KBM-7 (cell line): ENCODE measurements at places on chromosomes 5 and 9.

DNA sequence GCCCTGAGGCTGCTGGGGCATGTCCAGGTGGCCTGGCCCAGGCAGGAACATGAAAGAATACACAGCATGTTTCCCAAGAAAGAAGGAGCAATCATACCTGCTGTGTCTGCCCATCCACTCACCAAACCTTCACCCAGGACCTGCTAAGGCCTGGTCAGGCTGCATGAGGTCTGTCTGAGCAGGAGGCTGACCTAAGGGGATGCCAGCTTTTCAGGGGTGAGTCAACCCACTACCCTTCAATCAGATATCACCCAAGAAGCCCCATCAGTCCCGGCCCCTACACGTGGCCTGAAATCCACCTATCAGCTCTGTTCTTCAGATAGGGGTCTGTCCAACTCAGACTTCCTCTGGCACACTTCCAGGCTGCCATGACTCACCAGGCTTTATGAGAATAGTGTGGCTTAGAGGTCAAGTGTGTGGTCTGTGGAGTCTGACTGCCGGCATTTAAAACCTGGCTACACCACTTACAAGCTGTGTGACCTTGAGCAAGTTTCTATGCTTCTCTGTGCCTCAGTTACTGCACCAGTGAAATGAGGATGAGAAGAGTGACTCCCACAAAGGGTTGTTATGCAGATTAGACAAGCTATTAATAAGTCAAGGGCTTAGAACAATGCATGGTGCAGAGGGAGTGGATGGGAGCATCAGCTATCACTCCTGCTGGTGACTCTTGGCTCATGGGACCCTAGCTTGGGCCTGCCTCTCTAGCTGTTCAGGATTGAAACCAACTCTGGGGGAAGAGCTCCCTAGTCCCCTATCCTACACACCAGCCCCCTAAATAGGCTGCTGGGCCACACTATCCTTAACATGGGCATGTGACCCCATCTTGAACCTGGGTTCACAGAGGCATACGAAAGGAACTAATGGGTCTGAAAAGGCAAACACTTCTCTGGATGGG is 130.3 kb downstream of the PAX5 start:
- peak; percentile 44 for DNase-seq

DNA sequence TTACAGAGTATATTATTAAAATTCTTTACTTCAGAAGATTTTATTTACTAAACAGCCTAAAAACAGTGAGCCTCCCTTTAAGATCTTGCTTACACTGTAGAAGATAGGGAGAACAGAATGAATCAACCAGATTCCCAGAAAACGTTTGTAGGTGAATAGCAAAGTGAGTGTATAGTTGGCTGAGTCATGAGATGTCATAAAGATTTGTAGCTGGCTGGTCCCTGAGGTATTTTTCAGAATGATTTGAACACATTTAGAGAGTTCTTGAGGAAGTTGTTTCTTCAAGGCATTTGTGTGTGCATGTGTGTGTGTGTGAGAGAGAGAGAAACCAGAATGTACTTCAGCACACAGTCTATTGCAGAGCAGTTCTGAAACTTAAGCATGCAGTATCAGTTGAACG is 159.4 kb upstream of the PRR16 start:
- no peak for DNase-seq

DNA sequence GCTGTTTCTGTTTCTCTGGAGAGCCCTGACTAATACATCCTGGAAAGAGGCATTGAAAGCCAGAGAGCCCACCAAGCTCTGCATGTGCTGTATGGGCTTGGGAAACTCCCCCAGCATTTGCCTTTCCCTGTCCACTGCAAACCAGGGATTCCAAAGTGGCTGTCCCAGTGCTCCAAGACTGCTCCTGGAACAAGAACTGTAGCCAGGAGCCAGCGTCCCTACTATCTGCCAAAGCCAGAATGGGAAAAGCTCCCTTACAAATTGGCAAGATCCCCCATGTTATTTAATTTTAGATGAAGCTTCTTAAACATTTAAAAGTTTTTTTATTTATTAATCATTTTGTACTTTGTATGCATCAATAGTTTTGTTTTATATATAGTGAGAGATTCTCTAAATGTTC is 263.2 kb downstream of the GABRB2 start:
- no peak for DNase-seq

GRCh38 chr5:59164041-59164830 is 581.4 kb downstream of the RAB3C start:
- no peak for DNase-seq

DNA sequence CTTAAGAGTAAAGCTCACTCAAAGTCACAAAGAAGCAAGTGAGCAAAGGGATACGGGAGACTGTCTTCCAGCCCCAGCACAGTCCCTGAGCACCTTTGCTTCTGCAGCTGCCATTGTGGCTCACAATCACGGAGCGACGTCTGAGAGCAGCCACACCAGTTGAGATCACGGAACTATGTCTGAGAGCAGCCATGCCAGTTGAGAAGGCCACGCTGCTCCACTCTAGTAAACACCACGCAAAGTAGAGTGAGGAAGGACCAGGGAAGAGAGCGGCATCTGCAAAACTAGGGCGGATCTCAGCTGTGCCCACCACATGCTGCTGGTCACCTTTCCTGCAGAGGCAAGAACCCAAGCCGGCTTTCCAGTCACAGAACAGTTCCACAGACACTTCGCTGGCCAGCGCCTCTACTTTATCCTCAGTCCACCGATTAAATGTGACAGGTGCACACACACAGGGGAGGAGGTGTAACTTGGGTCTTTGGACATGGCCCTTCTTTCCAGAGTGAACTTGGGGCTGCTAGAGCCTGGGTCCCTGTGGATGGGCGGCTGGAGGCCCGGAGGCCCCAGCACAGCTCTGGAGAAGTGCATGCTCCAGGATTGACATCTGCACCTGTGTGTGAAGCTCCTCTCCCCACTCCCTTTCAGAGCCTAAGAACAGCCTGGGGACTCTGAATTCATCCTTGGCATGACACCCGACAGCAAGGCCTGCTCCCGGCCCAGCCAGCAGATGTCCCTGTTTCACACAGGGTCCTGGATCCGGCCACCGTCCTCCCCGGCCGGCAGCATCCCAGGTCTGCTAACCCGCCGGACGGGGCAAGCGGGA is 324.9 kb upstream of the IRX4 start:
- no peak for DNase-seq

GRCh38 chr9:94853887-94854286 is 127.4 kb downstream of the AOPEP start:
- no peak for DNase-seq

DNA sequence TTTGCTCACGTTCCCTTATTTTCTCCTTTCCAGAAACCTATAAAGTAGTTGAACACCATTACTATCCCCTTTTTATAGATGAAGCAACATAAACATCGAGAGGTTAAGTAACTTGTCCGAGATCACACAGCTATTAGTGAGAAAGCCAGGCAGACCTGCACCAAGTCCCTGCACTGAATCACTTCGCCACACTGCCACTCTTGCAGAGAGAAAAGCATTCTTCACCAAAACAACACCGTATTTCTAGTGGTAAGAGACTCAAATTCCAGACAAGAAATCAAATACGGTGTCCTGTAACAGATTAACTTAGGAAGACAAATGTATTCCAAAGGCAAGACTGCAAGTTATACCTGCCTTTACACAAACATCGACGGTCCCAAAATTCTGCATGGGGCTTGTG is 82.0 kb upstream of the DMRT1 start:
- no peak for DNase-seq

DNA sequence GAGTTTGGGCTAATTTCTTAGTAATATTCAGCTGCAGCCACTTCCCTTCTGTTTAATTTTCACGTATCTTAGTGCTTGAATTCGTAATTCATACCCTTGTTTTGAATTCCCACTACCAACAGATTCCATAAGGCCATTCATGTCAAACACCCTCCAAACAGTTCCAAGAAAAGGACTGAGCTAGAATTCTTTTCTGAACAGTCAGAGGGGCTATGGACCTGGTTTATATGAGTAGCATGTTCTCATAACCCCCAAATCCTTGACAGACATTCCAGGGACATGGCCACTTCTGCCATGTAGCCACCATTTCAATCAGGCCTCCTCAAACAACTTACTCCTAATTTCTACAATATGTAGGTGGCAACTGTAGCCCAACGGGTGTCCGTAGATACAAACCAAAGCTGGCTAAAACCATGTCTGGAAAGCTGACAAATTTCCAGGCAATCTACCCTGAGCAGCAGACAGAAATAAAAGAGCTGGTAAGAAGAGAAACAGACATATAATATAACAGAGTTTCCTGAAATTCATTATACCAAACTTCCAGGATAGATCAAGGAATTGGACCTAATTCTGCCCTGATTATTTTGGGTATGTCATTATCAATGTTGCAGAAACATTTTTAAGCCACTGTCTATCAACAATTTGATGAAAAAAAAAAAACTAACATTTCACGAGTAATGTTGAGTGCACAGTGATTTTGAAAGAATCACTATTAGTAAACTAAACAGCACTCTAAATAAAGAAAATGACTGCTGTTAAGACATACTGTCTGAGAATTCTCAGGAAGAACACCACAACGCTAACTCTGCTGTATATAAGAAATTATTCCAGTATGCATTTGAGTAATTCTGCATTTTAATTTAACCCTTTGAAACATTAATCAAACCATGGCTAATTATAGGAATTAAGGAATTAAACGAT is 40.7 kb downstream of the EBF1 start:
- DNase-seq: no peak

DNA sequence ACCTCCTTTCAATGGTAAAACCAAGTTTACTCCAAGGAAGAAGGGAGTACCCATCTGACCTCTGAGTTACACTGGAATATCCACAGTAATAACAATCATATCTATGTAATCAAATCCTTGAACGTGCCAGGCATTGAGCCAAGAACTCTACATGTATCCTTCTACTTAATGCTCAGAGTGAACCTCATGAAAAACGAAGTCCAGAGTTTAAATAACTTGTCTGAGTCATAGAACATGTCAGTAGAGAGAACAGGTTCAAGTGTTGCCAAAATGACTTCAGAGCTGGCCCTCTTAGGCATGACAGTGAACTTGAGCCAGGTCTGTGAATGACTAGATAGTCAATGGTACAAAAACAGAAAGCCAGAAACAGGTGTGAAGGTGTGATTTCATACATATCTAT is 164.1 kb upstream of the ZNF618 start:
- DNase-seq: no peak

- no peak for DNase-seq
Observed at GRCh38 chr5:60195083-60195482, 301.6 kb upstream of the PDE4D start.

DNA sequence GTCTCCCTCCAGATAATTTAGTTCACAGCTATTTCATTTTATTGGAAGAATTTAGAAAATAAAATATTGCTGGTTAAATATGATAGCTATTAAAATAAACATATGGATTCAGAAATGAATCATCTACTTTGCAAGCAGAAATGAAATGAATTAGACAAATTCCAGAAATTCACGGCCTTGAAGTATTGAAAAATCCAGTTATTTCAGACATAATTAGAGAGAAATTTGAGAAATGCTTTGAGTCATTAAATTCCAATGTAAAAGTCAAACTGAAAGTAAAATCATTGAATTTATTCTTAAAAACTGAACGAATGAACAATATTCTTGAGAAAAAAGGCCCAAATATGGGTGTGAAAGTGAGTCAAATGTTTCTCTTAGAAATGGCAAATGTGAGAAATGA is 632.6 kb upstream of the EDIL3 start:
- no peak for DNase-seq

DNA sequence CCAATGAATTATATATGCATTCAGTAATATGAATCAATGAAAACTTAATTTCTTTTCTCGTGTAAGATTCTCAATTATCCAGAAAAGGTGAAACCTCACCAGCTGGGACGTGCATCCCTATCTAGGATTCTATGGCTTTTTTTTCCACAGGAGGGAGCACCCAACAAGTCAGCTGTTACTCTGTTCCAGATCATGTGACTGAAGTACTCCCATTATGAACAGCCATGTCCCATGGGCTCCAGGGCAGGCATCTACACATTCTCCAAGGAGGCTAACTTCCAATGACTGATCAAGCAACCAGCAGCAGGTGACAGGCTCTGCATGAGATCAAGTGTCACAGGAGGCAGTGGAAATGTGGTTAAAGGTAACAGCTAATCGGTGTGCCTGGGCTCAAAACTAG is 118.8 kb downstream of the ELAVL2 start:
- no peak for DNase-seq

- no peak for DNase-seq
Observed at GRCh38 chr5:143229426-143229895, 174.0 kb downstream of the NR3C1 start.

GRCh38 chr5:159450417-159450816 is 120.1 kb upstream of the IL12B start:
- DNase-seq: no peak

- no peak for DNase-seq
Observed at GRCh38 chr9:134778156-134778555, 102.5 kb upstream of the FCN2 start.

- DNase-seq: no peak
Observed at GRCh38 chr5:31130676-31131075, 62.8 kb upstream of the CDH6 start.

- no peak for DNase-seq
Observed at GRCh38 chr5:125836256-125836655, 587.0 kb upstream of the GRAMD2B start.

DNA sequence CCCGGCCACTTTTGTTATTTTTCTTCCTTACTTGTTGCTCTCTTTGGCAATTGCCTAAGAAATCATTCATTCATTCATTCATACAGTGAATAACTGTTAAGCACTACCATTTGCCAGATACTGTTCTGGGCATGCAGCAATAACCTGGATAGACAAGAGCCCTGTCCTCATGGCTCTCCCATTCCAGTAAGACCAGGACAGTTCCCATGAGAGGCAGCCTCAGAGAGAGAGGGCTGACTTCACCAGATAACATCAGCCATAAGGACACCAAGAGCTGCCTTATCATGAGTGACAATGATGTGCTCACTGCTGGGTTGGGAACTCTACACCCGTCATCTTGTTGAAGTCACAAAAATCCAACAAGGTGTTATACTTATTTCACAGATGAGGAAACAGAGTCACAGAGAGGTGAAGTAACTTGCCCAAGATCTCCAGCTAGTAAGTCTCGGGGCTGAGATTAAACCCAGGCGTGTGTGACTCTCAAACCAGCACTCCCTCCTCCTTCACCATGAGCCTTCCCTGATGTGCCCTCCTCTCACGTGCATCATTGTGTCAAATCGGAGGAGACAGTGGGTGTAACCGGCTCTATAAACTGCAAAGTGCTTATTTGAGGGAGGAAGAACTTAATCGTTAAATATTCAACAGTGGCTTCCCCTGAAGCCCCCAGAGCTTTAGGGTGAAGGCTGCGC is 61.1 kb upstream of the TBC1D2 start:
- DNase-seq: no peak

DNA sequence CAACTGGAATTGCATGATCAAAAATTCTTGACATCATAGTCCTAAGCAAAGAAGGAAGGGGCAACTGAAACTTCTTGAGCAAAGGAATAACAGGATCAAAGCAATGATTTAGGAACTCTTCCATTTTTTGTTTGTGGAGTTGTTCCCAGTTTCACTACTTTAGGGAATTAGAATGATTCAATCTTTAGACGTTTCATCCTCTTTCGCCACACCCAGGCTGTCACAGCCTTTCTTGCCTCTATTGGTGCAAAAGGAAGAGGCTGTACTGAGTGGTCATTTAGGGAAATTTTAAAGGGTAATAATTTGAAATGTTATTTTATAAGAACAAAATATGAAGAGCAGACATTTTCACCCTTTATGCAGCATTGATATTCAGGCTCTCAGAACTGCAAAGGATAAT is 1026.0 kb upstream of the ARRDC3 start:
- DNase-seq: no peak

- DNase-seq: no peak
Observed at GRCh38 chr5:116536316-116537083, 38.1 kb downstream of the SEMA6A start.
